Neural crest cell (in vitro differentiated cells): ENCODE measurements at places on chromosomes 6 and 20.

- no peak for DNase-seq
Observed at GRCh38 chr6:16496210-16496609, 257.8 kb downstream of the GMPR start.

- no peak for DNase-seq
Observed at GRCh38 chr20:63625771-63626423, 1.0 kb downstream of the GMEB2 start.

- no peak for DNase-seq
Observed at GRCh38 chr20:33053291-33054106, at the start of gene BPIFB3. Gene BPIFB3 (plus strand): TSS chr20:33053903. CDS start chr20:33055436, 1,533 bp downstream.

DNA sequence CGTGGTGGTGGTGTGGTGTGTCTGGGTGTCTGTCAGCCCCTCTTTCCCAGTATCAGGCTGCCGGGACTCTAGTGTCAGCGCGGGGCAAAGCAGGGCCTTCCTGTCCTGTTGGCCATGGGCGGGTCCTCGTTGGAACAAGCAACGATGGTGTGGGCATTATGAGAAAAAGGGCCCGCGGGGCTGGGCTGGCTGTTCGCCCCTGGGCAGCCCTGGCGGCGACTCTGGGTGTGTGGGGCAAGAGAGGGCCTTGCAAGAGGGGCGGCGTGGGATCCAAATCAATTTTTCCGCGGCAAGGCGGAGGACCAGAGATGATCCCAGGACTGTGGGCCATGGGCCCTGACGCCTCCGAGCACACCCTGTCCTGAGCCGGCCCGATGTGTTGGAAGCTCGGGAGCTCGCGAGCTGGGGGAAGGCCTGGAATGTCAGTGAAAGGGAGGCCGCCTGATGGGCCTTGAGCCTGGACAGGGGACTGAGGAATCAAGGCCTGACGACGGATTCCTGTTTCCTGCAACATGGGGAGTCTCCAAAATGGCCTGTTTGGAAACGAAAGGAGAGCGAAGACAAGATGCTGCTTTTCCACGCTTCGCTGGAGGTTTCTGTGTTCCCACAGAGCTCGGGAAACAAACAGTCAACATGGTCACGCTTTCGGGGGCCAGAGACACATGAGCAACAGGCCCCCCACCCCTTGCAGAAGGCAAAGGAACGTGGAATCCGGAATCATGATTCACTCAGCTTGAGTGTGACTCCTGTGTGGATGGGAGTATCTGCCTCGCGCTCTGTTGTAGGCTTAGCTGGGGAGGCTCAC is 364.7 kb upstream of the DEFB115 start:
- no peak for DNase-seq

DNA sequence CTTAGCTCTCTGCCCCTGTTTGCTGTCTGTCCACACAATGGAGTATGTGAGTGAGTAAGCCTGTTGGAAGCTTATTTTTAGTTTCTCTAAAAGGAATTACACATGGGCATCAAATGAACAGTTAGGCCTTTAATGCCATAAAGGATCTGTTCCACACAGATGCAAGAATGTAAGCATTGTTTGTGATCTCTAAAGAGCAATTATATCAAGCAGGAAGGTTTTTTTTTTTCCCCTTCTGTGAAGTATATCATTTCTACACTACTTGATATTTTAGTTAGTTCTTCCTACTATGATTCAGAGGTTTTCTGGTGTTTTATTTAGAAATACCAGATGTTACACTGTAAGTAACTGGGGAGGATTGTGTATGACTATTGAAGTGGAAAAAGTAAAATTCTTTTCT is 627.5 kb downstream of the COL12A1 start:
- DNase-seq = no peak

- no peak for DNase-seq
Observed at GRCh38 chr20:12166053-12166717, 248.5 kb downstream of the BTBD3 start.

DNA sequence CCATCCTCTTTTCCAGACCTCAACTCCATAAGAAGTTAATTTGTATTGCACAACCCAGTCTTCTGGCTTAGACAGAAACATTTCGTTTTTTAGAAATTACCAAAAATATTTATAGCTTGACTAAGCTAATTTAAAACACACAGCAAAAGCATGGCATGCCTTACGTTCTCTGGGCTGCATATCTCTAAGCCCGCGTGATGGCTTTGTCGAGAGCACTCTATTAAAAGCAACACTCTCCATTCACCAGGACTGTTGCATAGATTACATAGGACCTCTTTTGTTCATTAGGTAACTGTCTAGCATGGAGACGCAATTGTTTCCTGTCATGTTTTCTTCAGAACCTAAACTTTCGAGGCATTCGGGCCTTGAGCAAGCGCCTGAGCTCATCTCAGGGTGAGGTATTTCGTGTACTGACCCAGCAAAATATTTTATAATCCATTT is 104.5 kb downstream of the IBTK start:
- no peak for DNase-seq

GRCh38 chr20:54056762-54057639 is 13.4 kb downstream of the BCAS1 start:
- no peak for DNase-seq

DNA sequence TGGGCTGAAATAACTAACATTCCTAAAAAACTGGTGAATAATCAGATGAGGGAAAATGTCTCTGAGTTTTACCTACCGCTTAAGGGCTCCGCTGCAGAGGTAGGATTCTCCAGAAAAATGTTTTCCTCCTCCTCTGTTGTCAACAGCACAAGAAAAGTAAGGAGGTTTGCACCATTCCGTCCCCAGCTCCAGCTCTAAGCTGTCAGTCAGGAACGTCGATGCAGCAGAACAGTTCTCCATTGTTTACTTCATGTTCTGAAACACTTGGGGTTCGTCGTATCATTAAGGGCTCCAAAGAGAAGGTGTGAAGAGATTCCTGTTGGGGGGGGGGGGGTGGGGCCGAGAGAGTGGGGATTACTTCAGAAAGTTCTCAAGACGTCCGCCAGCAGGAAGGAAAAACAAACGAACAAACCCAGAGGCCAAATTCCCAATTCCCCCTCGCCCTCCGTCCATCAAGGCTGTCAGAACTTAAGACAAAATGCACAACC is 734 bp downstream of the MMS22L start:
- DNase-seq = no peak

DNA sequence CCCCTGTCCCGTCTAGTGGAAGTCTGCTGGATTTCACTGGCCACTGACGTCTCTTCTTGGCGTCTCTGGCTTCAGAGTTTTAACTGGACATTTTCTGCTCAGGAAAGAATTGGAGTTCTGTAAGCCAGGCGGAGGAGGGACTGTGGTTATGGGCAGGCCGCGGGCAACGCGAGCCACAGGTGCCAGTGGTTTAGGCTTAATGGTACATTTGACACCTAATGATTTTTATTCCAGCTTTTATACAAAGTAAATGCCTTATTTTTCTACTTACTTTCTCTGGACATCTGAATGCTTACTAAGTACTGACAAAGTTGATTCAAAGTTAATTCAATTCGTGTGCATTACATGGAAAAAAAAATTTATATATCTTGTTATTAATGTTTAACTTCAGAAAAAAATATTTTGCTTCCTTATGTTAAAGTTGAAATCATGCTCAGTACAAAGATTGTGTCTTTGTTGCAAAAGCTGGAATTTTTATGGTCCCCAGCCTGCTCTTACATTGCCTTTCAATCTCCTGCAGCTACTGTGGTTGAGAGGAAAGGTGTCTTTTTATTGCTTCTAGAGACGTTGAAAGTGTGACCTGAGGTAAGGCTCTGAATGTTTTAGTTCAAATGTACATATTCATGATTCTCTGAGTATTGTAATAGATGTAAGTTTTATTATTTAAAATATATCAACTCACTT is 231.0 kb downstream of the SMOC2 start:
- DNase-seq = no peak

DNA sequence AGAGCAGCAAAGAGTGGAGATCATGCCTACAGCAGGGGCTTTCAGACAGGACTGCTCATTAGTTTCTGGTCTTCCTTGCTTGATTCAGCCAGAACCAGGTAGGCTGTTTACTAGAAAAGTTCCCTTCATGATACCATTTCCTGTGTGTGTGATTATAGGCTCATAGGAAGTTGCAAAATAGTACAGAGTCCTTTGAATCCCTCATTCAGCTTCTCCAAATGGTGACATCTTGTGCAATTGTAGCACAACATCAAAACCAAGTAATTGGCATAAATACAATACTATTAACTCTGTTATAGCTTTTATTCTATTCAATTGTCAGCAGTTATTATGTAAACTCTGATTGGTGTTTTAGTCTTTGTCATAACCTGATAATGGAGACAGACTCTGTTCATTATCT is 347.3 kb upstream of the CDH4 start:
- DNase-seq = no peak
